ENCODE measurements at places on chromosomes 2 and 18.
A peak's percentile ranks its signal among the peaks of the same experiment; 100 is the strongest.

GRCh38 chr2:64404743-64405142 lies 49.2 kb upstream of the LGALSL start:
- no peak for DNase-seq

DNA sequence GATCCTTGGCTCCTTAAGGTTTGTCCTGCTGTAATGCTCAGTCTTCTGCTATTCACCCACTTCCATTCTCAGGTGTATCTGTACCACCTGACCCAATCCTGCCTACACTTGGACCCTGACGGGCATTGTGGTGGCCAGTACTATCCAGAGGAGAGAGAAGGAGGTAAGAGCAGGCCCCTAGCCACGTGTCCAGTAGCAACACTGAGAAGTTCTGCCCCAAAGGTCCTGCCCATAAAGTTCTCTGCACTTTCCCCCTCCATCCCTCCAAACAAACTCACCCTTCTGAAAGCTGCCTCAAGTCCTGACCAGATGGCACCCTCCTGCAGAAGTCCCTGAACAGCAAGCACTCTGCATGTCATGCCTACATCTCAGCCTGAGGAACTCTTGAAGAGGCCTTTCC lies 18.3 kb downstream of the TTC32 start:
- no peak for DNase-seq

DNA sequence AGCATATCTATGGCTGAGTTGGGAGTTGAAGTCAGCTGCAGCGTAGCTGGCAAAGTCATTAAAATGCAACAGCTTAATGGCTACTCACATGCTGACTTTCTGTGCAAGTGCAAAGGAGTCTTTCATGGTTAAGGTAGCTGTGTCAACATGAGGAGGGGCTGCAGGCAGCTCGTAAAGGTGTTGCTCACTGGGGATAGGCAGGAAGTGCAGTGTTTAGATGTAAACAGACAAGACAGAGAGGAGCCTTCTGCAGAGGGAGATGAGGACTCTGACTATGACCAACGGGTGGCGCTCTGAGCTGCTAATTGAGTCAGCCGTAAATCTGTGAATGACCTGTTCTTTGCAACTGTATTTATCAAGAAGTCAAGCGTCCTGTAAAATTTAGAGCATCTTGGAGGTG lies 22.3 kb upstream of the CAVIN2 start:
- no peak for DNase-seq

DNA sequence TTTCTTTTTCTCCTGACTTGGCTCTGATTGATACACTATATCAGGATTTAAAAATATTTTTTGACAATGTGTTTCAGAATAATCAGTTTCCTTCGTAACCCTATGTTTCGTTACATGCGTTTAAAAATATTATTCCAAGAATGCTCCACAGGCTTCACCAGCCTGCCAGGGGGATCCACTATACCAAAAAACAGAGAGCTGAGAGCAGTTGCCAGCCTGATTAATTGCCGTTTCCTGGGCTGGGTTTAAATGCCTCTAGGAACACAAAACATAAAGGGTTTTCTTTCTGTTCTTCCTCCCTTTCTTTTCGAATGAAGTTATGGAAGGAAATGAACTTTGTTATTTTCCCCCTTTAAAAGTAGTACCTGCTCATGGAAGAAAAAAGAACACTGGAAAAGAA lies 47.9 kb downstream of the LRRFIP1 start:
- no peak for DNase-seq

DNA sequence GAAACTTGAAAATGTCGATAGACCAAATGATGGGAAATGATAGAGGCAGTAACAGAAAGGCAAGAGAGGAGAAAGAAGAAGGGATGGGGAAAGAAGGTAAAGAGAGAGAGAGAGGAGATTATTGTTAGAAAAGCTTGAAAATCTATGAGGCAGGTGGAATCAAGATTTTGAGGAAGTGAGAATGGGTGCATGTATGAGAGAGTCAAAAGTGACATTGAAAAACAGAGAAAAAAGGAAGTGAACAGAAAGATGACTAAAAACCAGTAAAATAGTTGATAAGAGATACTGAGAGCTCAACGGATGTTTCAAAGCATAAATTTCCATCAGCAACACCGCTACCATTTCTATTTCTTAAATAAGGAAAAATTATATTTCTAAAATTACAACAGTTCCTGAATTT lies 327.4 kb upstream of the CWC22 start:
- no peak for DNase-seq

DNA sequence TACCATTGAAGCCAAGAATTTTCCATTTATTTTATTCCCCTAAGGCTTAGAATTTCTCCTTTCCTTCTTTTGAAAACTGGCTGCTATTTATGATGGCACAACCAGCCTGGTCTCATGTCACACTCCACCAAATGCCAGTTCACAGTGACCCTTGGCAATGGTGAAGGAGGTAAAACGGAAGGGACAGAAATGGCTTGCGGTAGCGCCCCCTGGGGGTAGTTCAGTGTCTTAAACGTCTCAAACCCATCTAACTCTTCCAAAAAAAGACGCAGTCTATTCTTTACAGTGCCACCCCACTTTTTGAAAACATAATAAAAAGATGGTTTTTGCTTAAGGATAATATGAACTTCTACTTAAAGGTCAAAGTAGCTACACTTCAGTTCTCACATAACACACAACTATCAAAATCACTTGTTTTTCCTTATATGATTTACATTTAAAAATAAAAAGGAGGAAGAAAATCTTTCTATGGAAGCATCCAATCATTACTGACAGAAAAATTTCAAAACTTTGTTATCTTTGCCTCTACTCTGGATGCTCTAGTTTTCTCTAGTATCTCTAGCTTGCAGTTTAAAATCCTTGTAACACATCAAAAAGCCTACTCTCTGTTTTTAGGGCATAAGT lies 28.0 kb downstream of the PNO1 start:
- DNase-seq = no peak

DNA sequence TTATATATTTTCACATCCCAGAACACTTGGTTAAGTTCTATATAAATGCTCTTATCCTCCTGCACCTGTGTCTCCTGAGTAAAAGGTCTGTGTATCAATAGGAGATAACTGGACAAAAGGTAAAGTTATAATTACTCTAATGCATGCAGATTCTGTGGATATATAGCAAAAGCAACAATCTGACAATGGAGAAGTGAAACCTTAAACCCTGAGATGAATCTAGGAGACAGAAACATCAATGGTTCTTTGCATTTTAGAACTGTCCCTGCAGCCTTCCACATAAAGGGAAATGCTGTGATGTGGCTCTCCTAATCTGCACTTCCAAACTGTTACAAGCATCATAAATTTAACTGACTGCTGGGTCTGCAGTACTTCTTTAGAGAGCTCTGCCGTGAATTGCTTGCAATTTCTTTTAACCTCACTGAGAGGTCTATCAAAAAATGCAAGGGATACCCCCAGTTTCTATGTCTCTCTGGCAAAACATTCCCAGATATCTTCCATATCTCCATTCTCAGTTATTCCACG lies 42.8 kb upstream of the FSIP2 start:
- DNase-seq = no peak

GRCh38 chr2:152367547-152368390 lies 32.8 kb downstream of the FMNL2 start:
- no peak for DNase-seq

GRCh38 chr2:104563398-104563996 lies 290.4 kb upstream of the POU3F3 start:
- no peak for DNase-seq

DNA sequence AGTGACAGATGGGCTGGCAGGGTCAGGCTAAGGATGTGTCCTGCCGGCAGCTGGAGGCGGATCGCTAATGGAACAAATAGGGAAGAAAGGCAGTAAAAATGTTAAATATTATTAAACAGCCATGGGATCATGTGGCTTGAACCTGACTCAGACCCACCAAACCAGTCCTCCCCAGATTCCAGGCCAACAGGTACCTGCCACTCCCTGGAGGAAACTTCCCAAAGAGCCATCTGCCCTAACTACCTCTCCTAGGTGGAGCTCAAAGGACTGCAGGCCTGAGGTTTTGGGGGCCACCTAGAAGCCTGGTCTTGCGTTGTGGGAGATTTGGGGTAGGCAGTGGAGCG lies 34.3 kb downstream of the CIB4 start:
- DNase-seq = peak; percentile 52

DNA sequence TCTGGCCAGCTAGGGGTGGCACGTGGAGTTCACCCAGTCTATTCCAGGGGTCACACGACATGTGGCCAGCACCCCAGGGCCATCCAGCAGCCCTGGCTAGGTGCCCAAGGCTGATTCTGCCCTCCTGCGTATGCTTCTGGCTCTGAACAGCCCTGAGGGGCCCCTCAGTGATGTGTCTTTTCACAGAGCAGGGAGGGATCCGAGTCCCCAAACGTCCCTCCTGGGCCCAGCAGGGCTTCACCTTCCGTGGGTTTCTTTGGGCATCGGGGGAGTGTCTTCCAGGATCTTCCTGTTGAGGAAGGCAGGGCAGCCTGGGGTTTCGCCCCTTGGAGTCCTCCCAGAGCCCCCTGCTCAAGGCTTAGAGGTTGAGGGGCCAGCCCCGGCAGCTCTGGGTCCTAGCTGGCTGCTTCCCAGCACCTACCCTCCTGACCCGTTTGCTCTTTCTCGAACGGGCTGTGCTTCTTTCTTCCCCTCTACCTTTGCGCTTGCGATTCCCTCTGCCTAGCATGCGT lies 165.9 kb downstream of the DYSF start:
- no peak for DNase-seq

- no peak for DNase-seq
Measured at GRCh38 chr2:10161206-10161931, 38.8 kb downstream of the RRM2 start.

DNA sequence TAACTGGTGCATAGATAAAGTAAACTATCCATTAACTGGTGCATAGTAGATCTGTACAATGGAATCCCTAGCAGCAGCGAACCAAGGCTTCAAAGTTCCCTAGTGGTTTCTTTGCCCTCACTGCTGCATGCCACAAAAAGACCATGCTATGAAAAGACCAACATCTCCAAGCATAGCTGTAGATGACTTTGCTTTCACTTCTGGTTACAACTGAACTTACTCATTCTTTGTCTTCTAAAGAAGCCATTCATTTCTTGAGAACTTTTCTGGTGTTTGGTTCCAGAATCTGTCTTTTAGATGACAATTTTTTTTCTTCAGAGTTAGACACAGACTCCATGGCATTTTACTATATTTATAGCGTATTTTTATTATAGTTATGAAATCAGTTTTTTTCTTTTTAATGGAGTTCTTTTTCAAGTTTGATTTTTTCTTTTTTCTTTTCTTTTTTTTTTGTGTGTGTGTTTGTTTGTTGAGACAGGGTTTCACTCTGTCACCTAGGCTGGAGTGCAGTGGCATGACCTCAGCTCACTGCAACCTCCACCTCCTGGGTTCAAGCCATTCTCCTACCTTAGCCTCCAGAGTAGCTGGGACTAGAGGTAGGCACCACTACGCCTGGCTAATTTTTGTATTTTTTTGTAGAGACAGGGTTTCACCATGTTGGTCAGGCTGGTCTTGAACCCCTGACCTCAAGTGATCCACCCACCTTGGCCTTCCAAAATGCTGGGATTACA lies 63.6 kb downstream of the SLC35F5 start:
- DNase-seq = no peak

DNA sequence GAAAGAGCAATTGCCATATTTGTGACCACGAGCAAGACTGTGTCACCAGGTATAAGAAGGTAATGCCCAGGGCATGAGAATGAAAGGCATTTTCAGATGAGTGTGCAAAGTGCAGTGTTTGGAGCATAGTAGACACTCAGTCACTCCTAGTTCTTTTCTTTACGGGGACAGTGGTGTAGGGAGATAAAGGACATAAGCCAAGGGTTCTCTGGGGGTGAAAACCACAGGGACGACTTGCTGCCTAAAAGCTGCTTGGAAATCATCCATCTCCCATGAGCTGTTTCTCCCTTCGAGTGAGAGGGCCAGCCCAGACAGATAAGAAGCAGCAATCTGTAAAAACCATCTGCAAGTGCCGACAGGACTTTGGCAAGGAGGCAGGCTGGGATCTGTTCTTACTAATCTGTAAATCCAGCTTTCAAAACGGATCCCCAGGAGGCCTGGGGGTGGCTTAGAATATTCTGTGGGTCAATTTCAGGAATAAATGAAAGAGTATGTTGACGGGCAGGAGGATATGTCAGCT lies 221.6 kb downstream of the LPIN1 start:
- DNase-seq = peak; percentile 56

- DNase-seq = no peak
Measured at GRCh38 chr2:26552641-26553374, 74.9 kb upstream of the OTOF start.

- no peak for DNase-seq
Measured at GRCh38 chr2:51085420-51086068, 53.6 kb upstream of the NRXN1 start.

DNA sequence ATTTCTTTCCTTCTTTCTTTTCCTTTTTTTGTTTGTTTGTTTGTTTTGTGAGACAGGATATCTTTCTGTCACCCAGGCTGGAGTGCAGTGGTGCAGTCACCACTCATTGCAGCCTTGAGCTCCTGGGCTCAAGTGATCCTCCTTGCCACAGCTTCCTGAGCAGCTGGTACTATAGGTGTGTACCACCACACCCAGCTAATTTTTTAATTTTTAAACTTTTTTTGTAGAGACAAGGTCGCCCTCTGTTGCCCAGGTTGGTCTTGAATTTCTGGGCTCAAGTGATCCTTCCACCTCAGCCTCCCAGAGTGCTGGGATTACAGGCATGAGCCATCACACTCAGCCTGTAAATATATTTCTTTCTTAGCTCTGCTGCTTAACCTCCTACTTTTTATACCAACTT lies 83.4 kb upstream of the CYP20A1 start:
- DNase-seq = no peak

DNA sequence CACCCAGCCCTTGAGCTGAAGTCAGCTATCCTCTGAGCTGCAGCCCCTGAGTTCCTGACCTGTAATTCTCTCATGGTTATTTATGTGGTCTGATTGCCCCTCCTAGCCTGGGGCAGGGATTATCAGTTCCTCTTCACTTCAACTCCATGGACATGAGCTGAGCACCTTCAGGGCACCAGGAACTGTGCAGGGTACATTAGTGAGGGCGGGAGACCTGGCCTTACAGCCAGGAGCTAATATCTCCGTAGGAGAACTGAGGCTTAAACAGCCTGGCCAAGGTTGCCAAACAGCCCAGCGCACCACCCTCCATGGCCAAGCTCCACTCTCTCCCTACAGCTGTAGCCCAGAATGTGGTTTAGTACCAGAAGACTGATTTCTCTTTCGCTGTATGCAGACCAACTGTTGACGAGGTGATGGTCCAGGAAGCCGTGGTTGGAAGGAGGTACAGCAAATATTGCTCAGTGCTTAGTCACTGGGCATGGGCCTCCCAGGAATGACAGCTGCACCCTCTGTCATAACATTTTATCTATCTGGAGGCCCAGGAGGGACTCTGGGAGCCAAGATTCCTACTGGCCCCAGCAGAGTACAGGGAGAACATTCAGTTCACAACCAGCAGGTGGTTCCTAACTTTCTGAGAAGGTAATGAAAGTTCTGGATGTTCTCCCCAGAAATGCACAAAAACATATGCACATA lies 228.7 kb upstream of the SIX2 start:
- DNase-seq = no peak

GRCh38 chr2:53786352-53786704 lies 425 bp downstream of the ASB3 start:
- DNase-seq = no peak

GRCh38 chr2:16088035-16088801 lies 147.9 kb downstream of the MYCN start:
- DNase-seq = no peak

Measured in DMS 273 treated with DMSO at 0.1 percent for 48 hours (cell line).